ENCODE measurements at places on chromosomes 16 and 17. TPM values are rescaled to one million over a fixed set of nuclear protein-coding genes. Genes with fewer than 3 reads are reported as not detected.

- no peak for DNase-seq
Observed at GRCh38 chr16:31221357-31222160, 4.6 kb upstream of the PYDC1 start.

- DNase-seq = no peak
Observed at GRCh38 chr16:85569615-85570212, 43.4 kb upstream of the GSE1 start.

DNA sequence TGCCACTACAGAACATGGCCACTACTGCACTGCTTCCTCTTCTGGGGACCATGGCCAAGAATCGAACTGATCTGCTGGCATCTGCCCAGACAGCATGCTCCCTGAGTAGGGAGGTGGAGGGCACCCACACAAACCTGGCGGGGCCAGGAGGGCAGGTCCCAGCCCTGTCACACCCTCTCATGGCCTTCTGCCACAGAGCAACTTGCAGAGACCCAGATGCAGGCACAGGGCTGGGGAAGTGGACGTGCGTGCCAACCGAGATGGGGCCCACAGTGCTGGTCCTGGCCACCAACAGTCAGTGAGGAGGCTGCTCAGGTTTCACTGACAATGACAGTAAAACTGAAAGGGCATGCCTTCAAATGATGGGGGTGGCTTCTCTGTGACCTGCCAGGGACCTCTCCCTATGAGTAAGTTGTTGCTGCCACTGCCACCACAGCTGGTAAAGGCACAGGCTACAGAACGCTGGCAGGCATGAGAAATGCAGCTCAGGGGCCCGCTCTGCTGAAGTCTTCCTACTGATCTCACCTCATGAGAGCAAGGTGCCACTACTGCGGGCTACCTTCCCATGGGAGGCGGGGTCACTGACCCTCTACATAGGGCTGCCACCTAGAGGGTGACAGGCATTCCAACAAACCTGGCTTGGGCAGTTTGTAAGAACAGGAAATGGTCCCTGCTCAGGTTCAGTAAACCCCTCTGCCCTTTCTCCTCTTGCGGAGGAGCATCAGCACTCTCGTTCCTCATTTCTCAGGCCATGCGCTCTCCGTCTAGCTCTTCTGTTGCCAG is 15.5 kb downstream of the HIC1 start:
- no peak for DNase-seq

- no peak for DNase-seq
Observed at GRCh38 chr16:64489449-64489848, 632.4 kb downstream of the CDH11 start.

DNA sequence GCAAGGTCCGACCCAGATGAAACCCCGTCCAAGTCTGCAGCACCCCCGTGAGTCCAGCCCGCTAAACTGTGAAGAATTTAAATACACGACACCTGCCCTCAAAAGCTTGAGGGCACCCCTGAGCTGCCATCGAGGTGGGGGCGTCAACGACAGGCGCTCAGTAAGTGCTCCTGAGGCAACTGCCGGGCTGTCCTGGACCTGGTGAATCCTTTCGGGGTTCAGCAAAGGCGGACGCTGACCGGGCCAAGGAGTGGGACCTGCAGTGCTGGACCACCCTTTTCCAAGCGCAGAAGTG is 512 bp upstream of the ENDOV start:
- no peak for DNase-seq

Gene CLEC16A
- total RNA-seq = 43.3 TPM

Gene TBC1D3C
- total RNA-seq = 0.18 TPM

DNA sequence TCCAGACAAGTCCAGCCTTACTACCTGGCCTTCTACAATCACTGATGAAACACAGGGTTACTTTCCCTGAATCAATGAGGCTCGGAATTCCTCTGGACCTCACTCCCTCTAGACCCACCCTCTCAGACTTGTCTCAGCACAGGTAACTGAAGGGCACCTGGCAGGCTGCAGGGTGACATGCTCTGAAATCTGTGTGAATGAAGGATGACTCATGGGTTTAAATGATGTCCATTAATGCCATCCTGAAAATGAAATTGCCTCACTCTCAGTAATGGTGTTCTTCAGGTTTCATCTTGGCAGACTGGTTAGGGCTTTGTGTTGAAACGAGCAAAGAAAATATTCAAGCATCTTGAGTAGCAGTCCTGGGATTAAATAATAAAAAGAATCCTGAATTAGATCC is 134.4 kb downstream of the MAF start:
- no peak for DNase-seq

- no peak for DNase-seq
Observed at GRCh38 chr17:8255499-8255898, 6.4 kb downstream of the PFAS start.

DNA sequence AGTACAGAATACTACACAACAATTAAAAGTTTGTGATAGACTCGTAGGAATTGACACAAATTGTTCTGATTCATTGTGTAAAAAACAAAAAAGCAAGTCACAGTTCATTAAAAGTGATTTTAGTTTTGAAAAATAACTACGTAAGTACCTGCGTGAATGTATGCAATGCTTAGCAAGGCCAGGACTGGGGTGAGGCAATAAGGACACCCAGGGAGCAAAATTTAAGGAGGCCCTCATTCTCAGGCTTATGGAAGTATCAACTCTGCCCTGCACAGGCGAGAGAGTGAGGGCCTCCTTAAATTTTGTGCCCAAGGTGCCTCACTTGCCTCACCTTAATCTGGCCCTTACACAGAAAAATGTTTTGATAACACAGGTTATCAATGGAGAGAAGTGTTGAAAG is 31.4 kb downstream of the NOG start:
- DNase-seq = no peak

GRCh38 chr16:48330841-48331192 is 54.4 kb downstream of the SIAH1 start:
- DNase-seq = no peak

- no peak for DNase-seq
Observed at GRCh38 chr17:9821921-9822320, at the start of gene GSG1L2. GSG1L2 (minus strand) TSS chr17:9822079; CDS start chr17:9822071, 8 bp downstream.

DNA sequence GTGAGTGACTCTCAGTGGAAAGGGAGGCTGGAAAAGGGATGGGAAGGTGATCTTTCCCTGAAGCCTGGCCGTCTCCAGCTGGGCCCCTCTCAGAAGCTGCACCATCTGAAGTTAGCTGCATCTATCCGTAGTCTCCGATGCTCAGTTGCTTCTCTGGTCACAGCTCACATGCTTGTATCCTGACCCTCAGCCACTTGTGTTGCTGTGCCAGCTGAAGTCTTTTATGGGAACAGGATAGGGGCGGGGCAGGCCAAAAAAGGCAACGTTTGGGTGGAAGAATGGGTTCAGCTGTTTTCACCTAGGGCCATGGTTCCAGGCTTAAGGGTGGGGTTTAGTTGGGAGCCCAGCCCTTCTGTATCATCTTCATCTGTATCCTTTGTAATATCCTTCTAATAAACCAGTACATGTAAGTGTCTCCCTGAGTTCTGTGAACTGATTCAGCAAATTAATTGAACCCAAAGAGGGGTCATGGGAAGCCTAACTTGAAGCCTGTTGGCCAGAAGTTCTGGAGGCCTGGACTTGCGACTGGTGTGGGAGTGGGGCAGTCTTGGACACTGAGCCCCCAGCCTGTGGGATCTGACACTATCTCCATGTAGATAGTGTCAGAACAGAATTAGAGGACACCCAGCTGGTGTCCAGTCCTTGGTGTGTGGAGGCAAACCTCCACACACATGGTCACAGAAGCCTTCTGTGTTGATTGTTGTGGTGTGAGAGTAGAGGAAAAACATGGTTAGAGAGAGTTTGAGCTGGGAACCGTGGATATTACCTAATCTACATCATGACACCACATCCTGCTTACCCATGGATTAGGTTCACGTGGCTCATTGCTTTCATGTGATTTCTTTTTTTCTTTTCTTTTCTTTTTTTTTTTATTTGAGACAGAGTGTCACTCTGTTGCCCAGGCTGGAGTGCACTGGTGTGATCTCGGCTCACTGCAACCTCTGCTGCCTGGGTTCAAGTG is 49.3 kb upstream of the FBXO47 start:
- DNase-seq = no peak

Gene GP1BA
- total RNA-seq = not detected

Gene MFSD6L
- total RNA-seq = 4.0 TPM

Gene SLC2A4
- total RNA-seq = 1.8 TPM

DNA sequence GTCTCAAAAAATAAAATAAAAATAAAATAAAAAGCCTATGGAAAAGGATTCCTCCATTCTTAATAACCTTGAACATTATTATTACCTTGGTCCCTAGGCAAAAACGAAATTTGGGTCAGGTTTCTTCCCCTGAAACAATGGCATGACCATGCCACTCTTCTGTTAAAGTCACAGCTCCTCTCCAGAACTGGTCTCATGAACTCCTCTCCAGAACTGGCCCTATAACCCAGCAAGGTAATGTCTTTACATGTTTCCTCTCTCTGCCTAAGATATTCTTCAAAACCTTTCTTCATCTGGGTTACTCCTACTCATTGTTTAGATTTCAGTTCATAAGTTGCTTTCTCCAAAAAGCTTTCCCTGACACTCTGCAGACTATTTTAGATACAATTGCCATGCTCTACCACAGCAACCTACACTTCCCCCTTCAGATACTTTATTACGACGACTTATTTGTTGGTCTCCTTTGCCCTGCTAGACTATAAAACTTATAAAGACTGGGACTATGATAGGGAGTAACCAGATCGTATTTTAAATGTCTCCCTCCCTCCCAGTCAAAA is 13.5 kb downstream of the TRIM37 start:
- no peak for DNase-seq

Gene KCNJ18
- total RNA-seq = not detected

DNA sequence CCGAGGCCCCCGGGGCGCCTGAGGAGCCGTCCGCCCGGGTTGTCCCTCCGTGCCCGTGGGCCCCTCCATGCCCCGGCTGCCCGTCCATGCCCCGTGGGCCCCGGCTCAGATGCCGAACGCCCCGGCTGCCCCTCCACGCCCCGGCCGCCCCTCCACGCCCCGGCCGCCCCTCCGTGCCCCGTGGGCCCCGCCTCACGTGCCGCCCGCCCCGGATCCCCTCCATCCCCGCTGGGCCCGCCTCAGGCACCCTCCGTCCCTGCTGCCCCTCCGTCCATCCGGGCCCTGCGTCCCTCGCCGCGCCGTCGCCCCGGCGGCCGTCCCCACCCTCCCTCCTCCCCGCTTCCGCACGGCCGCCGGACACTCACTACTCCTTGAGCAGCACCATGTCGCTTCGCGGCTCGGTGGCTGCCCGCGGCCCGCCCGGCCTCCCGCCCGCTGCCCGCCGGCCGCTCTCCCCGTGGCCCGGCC is 382 bp downstream of the PITPNA start:
- DNase-seq = no peak

GRCh38 chr16:68146585-68146984 is 61.4 kb downstream of the NFATC3 start:
- DNase-seq = no peak

- DNase-seq = no peak
Observed at GRCh38 chr17:17902877-17903276, 66.1 kb upstream of the SREBF1 start.

Gene NHLRC4
- total RNA-seq = 2.3 TPM

All from mesothelial cell of epicardium (in vitro differentiated cells).